HAP-1 (cell line): ENCODE measurements at places on chromosomes 12 and 14.

DNA sequence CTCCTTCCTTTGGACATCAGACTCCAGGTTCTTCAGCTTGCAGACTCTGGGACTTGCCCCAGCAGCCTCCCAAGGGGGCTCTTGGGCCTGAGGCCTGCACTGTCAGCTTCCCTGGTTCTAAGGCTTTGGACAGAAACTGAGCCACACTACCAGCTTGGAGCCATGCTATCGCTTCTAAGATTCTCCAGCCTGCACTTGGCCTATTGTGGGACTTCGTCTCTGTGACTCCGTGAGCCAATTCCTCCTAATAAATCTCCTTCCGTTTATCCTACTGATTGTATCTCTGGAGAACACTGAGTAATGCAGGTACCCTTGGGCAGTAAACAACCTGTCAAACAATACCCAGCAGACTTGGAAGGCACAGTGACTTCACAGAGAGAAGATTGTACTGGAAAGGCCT lies 24.9 kb upstream of the RHOJ start:
- DNase-seq: no peak

DNA sequence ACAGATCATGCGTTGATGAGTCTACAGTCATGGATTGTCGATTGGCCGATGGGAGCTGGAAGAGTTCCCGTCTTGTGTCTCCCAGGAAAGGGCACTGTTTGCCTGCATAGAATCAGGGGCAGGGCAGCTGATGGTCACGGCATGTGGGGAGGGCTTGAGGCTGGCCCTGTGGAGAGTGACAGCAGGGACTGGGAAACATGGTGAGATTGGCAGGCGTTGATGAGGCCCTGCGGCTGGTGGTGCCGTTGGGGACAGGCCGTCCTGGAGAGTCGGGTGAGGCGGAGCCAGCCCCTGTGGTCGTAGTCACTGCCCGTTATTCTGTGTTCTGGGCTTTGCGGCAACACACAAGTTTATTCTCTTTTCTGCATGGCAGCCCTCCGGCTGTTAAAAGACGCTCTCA lies 52.9 kb downstream of the TECPR2 start:
- DNase-seq: no peak

GRCh38 chr12:66119870-66120241 lies 10.7 kb downstream of the LLPH start:
- no peak for DNase-seq

DNA sequence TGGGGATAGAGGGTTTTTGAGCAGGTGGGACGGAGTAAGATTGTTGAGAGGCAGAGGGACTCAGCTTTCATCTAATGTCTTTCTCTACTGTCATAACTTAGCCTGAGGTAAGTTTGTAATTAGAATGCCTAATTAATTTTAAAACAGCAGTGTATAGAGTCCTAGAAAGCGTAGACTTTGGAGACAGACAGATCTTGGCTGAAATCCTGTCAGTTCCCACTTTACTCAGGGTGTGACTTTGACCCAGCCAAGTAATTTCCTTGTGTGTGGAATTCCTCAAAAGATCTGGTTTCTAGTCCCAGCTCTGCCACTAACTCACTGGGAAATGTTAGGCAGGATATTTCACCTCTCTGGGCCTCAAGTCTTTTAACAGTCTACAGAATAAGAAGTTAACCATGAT lies 74.3 kb downstream of the SLC25A21 start:
- DNase-seq: no peak

DNA sequence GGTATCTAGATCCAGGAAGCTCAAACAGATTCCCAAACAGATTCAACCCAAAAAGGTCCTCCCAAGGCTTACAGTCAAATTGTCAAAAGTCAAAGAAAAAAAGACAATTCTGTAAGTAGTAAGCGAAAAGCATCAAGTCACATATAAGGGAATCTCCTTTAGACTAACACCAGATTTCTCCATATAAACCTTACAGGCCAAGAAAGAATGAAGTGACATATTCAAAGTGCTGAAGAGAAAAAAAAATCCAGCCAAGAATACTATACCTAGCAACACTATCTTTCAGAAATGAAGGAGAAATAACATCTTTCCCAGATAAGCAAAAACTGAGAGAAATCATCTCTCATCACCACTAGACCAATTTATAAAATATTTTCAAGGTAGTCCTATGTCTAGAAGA lies 79.6 kb upstream of the LGR5 start:
- no peak for DNase-seq

GRCh38 chr14:23062002-23062401 lies 4.7 kb upstream of the CDH24 start:
- DNase-seq: no peak

- DNase-seq: no peak
Measured at GRCh38 chr12:93256256-93256969, 121.3 kb upstream of the NUDT4 start.

GRCh38 chr12:106978035-106978800 lies 8.7 kb downstream of the MTERF2 start:
- DNase-seq: peak; percentile 73

DNA sequence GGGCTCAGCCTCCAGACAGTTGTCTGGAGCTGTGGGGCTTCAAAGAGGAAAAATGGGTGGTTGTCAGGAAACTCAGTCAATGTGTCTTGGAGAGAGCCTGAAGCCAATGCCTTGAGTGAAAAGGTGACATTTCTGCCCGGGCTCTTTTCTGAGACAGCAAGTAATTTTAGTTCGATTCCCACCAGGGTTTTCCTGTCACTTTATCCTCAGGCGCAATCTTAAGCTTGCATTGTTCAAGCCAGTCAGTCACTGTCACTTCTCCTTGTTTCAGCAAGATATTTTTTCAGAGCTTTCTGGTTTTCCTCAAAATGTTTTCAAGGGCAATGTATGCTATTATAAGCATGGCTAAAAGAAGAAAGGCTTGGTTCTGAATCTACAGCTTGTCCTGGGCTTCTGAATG lies 404.7 kb upstream of the SEL1L start:
- DNase-seq: no peak

- DNase-seq: no peak
Measured at GRCh38 chr12:107360482-107360881, 267.1 kb upstream of the CRY1 start.

DNA sequence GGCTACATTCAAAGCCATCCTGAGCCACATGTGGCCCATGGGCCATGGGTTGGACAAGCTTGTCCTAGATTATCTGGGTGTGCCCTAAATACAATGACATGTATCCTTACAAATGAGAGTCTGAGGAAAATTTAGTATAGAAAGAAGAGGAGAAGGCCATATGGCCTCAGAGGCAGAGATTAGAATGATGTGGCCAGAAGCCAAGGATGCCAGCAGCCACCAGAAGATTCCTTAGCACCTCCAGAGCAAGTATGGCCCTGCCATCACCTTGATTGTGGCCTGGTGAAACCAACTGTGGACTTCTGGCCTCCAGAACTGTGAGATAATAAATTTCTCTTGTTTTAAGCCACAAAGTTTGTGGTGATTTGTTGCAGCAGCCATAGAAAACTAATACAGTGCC lies 436.9 kb downstream of the RGS6 start:
- no peak for DNase-seq
